ENCODE measurements at places on chromosomes 11 and 22.

- no peak for DNase-seq
Measured at GRCh38 chr11:12149672-12150225, 39.4 kb downstream of the MICAL2 start.

- DNase-seq = no peak
Measured at GRCh38 chr11:58433638-58434203, 5.8 kb upstream of the OR5B2 start.

DNA sequence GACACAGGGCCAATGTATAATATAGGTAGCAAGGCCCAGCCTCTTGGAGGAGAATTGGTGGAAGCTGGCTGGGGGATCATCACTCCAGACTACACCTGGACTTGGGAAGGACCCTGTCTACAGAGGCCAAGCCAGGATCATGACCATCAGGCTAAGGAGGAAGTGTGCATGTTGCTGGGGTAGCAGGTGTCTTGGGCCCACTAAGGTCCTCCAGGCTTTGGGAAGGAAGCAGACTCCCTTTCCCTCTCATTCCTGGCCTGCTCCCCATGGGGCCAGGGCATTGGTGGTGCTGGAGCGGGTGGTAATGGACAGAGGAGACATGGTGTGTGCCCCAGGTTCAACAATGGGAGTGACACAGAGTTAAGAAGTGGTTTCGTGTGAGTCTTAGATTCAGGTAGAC, 16.0 kb upstream of the TUB start:
- no peak for DNase-seq

DNA sequence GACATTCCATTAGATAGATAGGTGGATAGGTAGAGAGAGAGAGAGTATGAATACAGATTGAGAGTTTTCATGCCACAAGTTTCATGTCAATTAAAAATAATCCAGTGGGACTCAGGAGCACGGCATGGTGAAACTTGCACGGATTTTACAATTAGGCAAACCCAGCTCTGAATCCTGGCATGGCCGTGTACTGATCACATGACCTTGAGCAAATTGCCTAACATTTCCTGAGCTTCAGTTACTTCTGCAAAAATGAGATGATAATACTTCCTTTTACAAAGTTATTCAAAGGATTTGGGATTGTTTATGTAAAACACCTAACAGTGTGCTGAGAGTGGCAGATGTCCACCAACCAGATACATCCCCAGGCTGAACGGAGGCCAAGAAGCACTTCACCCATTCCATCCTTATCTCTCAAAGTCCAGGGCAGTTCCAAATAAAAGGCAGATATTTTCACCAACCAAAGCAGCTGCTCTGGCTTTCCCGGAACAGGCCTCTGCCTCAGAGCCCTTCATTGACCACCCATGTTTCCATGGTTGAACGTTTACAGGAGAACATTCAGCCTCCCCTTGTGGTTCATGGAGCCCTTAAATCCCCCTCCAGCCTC, 17.9 kb downstream of the APLNR start:
- no peak for DNase-seq

DNA sequence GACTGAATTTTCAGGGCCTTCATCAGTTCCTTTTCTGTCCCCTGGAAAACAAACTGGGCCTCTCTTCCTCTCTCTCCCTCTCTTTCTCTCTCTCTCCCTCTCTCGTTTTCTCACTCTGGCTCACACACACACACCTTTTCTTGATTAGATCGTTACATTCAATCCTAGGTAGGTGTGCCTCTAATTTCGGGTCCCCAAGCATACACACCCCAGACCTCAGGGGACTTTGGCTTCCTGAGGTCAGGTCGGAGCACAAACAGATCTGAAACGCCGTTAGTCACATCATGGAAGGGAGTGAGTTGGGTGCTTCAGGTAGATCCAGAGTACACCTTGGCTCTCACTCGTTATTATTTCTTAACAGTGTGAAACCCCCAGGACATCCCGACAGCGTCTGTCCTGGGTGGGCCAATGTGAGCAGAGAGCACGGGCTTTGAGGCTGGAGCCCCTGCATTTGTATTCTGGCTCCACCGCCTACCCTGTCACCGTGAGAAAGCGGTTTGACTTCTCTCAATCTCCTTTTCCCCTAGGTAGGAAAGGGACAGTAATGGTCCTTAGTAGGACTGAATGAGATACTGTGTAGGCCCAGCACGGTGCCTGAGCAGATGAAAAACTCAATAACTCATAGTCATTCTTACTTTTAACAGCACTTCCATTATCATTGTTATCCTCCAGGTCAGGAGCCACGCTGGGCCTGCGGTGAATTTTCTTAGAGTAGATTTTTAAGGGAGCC, 37.3 kb upstream of the POU2AF1 start:
- DNase-seq = no peak

- no peak for DNase-seq
Measured at GRCh38 chr11:12392672-12393071, 15.3 kb downstream of the PARVA start.

- DNase-seq = no peak
Measured at GRCh38 chr22:25403284-25403810, 161.1 kb upstream of the GRK3 start.

Measured in NCI-H774 (cell line).